Fibroblast of gingiva (primary cell): ENCODE measurements at places on chromosomes 11 and 22.

GRCh38 chr11:134862105-134862502, 450.1 kb upstream of the B3GAT1 start:
- no peak for DNase-seq

DNA sequence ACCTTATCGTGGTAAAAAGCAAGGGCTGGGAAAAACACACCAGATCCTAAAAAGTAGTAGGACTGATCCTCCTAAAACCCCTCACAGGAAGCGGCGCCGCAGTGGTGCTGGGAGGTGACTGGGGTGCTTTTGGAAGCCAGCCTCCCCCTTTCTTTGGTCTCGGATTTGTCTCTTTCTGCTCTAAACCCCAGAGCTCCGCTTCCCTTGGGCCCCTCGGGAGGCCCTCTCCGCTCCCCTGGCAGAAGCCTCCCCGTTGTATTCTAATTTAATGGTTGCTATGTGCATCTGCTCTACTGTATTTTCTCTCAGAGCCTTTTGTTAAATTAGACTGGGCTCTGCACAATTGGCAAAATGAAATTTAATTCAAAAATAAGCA, 587.7 kb downstream of the OPCML start:
- no peak for DNase-seq

- no peak for DNase-seq
These were observed 7.9 kb downstream of the INPPL1 start for GRCh38 chr11:72232260-72233055.

DNA sequence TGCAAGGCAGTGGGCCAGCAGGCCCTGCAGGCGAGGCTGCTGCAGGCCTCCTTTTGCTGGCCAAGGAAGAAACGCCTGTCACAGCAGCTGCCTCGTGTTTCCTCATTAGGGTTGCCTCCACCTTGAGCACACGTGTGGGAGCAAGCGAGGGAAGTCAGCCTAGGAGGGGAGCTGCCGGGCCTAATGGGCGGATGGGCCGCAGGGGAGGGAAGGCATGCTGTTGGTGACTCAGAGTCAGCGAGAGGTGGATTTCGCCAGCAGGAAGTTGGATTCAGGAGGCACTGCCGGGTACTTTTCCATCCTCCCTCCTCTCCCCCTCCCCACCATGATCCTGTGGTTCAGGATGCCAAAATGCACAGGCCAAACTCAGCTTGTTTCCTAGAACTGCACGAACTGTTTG, 498.7 kb downstream of the METTL15 start:
- no peak for DNase-seq

DNA sequence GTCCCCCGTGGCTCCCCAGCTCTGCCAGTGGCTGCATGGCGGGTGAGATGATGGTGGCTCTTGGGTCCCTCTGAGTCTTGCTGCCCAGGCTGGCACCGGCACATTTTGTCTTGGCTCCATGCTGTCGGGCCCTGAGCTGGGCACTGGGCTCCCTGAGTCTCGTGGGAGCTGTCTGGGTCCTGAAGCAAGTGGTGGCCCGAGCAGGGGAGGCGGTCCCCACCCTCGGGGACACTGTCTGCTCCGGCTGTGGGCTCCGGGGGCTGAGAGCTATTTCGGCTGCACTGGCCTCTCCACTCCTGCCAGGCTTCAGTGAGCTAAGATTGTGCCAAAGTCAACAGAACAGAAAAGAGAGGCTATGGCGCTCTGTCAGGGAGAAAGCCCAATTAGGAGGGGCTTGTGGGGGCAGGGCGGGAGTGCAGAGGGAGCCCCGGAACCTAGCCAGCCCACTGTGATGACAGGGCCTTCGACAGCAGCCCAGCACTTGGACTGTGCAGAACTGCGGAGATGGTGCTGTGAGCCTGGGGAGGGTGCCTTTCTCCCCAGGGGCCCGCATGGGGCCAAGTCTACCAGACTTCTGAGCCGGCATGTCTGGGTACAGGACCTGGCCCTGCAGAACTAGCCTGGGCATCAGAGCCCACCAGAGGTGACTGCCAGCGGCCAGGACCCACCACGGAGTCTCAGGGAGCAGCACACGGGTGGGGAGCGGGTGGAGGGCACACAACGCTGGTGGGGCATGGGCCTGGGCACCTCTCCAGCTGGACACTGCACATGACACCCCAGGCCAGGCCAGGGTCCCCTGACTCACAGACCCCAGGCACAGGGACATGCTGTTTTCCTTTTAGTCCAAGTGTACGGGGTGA, 38.0 kb downstream of the RTN4R start:
- DNase-seq, result no peak

DNA sequence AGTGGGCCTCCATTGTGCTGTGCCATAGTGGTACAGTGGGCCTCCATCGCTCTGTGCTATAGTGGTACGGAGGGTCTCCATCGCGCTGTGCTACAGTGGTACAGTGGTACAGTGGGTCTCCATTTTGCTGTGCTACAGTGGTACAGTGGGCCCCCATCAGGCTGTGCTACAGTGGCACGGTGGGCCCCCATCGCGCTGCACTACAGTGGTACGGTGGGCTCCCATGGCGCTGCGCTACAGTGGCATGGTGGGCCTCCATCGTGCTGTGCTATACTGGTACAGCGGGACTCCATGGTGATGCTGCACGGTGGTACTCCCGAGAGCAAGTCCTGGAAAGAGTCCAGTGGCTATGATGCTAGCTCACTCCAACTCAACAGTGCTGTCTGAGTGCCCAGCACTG, 51.8 kb downstream of the SCUBE1 start:
- DNase-seq, result no peak

GRCh38 chr11:22666325-22666687, at the start of gene GAS2:
Gene GAS2, plus strand, starts transcription at chr11:22666611. Its CDS starts 8,259 bp downstream, at chr11:22674870.
- DNase-seq, result no peak

GRCh38 chr11:79066456-79067351, 374.1 kb downstream of the TENM4 start:
- DNase-seq, result no peak

DNA sequence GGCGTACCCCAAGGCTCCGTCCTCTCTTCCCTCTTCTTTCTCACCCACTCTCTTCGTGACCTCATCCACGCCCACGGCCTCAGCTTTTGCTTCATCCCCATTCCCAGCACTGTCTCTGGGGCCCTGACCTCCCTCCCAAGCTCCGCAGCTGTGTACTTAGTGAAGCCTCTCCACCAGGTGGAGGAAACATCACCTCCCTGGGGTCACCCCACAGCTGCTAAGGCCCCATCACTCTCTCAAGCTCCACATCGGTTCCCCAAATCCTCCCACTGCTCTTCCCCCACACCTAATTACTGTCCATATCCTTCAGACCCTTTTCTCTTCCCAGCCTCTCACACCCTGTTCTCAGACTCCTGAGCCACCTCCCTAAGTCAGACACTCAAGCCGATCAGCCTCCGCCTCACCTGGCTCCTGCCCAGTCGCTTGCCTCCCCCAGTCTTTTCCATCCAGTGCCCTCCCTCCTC, 7.9 kb upstream of the SYT7 start:
- DNase-seq, result no peak

GRCh38 chr11:3972431-3972830, 117.0 kb downstream of the STIM1 start:
- no peak for DNase-seq

DNA sequence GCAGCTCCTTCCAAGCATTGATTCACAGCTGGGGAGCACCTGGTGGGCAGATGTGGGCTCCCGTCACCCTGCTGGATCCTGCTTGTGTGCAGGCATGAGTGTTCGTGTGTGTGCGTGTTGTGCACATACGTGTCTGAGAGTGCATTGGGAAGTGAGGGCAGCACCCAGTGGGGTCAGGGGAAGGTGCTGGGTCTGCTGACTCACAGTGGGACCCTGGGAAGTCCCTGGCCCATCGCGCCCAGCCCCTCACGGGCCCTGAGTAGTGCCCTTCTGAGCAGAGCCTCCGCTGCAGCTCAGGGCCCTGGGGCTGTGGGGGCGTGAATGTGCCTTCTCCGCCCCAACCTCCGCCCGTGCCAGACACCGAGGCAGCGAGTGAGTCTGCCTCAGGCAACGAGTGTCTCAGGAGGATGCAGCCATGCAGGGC, 36.8 kb downstream of the WNT11 start:
- DNase-seq, result no peak

DNA sequence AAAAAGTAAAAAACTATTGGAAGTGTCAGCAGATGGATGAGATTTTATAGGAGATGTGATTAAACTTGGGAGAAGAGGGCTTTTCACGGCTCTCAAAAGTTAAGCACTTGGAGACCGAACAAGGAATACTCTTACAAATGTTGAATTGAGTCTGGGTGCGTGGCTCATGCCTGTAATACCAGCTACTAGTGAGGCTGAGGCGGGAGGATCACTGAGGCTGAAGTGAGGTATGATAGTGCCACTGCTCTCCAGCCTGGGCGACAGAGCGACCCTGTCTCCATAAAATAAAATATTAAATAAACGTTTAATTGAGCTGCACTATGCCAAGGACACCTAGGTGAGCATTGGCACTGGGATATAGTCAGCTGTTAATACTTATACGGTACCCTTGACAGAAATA, 1.9 kb downstream of the CEP57 start:
- no peak for DNase-seq

- DNase-seq, result no peak
These were observed 164.6 kb downstream of the IGLL1 start for GRCh38 chr22:23415490-23415851.

DNA sequence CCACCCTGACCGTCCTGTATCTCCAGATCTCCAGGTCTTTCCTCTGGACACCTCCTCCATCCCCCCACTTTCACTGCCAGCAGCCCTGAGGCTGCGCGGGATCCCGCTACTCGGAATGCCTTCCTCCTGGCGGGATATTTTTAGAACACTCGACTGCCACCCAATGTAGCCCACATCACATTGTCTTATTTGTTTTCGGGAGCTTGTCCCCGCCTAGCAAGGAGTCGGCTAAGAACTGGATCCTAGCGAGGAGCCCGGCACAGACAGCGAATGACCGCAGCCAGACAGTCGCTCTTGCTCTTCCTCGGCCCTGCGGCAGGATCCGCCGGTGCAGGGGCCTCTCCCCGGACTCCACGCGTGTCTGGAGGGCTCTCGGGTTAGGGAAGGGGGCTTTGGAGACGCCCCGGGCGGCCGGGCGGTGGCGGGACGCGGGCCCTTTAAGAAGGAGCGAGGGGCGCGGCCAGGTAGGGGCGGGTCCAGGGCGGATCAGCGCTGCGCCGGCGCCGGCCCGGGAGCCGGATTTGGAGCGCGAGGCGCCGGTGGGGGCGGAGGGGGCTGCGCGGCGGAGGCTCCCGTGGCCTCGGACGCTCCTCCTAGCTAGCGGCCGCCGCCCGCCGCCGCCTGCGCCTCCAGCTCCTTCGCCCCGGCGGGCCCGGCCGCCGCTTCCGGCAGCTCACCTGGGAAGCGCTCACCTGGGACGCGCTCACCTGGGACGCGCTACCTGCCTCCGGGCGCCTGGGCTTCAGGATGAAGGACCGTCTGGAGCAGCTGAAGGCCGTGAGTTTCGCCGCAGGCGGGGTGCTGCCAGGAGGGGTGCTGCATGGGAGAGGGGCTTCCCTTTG, at the start of gene STX3:
TSS of gene STX3 (plus strand) at position 518 of the 842 bp plus-strand sequence. CDS start at position 748, 230 bp downstream.
- peak; percentile 61 for DNase-seq

DNA sequence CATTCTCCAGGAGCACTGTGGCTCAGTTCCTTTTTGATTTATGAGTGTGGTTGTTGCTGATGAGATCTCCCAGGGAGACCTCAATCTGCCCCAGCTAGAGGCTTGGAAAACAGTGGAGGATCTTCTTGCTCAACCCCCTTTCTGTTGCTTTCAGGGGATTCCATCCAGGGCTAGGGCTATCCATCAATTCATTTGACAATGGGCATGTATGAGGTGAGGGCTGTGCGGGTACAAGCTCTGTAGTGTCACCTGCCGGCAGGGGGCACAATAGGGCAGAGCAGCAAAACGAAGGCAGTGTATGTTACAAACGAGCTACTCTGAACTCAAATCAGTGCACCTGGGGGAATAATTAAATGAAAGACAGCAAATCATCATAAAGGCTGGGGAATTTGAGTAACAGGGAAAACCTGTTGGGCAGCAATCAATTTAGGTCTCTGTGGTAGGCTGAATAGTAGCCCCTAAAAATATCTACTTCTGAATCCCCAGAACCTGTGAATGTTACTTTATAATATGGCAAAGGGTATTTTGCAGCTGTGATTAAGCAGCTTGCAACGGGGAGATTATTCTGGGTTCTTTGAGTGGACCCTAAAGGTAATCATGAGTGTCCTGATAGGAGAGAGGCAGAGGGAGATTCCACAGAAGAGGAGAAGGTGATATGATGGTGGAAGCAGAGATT, 170.3 kb upstream of the ZBED5 start:
- peak; percentile 32 for DNase-seq

DNA sequence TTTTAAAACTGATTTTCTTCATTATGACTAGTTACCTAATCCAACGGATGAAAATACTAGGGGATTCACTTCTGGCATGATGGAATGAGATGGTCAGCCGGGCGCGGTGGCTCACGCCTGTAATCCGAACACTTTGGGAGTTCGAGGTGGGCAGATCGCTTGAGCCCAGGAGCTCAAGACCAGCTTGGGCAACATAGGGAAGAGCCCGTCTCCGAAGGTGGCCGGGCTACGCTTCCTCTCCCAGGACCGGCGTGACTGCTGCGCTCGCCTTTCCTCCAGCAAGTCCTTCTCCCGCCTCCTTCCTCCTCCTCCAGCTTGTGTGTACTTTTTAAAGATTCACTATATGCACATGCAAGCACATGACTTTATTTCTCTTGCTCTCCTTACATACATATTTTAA, 505.4 kb upstream of the CCDC90B start:
- no peak for DNase-seq

DNA sequence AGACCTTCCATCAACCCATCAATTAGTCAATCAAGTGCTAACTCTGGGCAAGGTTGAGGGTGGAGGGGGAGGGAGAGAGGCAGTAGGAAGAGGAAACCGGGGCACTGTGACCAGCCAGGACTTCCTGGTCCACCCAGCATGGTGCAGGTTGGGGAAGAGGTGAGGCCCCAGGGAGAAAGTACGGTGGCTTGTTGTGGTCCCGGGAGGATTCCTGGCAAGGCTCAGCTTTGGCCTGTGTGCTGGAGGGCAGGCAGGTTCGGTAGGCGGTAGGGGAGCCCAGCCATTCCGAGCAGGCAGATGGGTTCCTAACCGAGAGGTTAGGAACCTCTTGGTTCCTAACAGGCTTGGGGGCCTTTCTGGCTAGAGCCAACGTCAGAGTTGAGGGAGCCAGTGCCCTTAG, 10.8 kb downstream of the ST14 start:
- no peak for DNase-seq

DNA sequence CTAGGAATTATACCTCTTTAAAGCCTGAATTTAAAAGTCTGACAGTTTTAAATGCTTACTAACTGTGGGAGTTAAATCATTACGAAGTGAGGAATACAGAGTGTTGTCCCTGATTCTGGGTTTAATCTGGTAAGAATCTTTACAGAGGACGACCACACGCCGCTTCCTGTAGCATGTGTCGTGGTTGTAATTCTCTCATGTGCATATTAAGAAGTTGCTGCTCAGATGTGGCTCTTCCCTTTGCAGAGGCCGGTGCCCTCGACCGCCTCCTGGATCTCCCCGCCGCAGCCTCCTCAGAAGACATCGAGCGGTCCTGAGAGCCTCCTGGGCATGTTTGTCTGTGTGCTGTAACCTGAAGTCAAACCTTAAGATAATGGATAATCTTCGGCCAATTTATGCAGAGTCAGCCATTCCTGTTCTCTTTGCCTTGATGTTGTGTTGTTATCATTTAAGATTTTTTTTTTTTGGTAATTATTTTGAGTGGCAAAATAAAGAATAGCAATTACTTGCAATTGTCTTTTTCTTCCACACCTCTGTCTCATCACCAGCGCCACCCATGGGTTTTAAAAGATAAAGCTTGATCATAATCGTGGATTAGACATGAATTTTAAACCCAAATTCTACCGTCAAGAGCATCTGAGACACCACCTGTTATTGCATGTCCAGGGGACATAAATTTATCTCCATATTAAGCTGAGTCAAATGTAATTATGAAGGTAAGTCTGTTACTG, 6.5 kb downstream of the GAL start:
- no peak for DNase-seq

GRCh38 chr11:119305556-119306372, 11.2 kb downstream of the MCAM start:
- no peak for DNase-seq

- peak; percentile 37 for DNase-seq
These were observed 15.6 kb upstream of the DENND5A start for GRCh38 chr11:9280655-9281301.
